ENCODE measurements at places on chromosomes 7 and 10.

- no peak for DNase-seq
Observed at GRCh38 chr7:150740053-150740452, 2.8 kb downstream of the GIMAP5 start.

- no peak for DNase-seq
Observed at GRCh38 chr7:44673324-44673723, 66.9 kb downstream of the OGDH start.

- DNase-seq = no peak
Observed at GRCh38 chr7:1849351-1850041, 179.4 kb downstream of the ELFN1 start.

- no peak for DNase-seq
Observed at GRCh38 chr10:65273115-65273514, 1652.7 kb upstream of the LRRTM3 start.

All from NCI-H774 (cell line).